Right forelimb (tissue), 1 donor: ENCODE measurements at places on chromosomes 2 and 18.

DNA sequence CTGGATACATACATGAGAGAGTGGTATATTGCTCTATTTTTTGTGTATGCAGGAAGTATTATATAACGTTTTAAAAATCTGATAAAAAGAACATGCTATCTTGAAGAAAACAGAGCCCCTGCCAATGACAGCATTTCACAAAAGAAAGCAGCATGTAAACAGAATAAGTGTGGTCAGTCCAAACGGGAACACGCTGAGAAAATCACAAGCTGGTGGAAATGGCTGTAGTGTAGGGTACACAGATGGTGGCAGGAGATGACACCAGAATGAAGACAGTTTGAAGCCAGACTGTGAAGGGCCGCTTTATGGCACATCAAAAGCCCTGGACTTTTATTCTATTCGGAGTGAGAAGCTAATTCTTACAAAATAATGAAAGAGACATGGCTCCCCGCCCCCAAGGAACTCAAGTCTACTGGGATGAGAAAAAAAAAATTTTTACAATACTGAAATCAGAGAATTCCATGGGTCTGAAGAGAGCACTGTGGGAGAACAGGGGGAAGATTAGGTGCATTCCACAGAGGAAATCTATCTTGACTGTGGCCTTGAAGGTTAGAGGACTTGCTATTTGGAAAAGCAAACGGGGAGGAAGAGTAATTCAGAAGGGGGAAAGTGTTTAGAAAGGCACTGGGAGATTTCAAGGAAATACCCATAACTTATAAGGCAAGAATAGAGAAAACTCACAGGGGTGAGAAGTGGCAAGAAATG lies 217.7 kb upstream of the SMAD7 start:
- no peak for DNase-seq

- no peak for DNase-seq
These were observed 75.7 kb downstream of the LTBP1 start for GRCh38 chr2:33022395-33022985.

GRCh38 chr2:237290261-237290660 lies 123.7 kb downstream of the COL6A3 start:
- peak; percentile 77 for DNase-seq

DNA sequence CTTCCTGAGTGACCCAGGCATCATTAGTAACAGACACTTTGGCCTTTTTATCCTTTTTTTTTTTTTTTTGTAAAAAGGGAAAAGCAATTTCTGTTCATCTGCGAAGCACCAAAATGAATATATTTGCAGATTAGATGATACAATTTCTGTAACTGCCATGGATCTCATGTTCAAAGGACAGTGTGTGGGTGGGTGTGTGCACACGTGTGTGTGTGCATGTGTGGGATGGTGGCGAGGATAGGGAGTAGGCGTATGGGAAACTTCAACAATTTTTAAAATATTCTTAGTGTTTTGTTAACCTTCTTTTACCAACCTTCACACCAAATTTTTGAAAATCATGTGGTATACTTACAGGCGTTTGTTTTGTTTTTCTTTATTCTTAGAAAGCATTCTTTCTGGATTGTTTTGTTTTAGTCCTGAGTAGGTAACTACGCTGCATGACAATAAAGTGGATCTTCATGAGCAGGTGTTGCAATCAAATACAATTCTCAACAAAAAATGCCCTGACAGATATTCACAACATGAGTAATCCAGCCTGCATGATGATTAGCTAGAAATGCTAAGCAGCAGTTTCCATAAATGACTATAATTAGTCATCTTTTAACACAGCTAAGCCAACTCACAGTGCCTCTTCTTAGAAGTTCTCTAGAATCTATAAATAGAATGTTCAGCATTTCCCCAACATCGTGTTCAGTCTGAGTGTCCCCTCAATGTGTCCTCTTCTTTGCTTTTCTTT lies 53.5 kb upstream of the RMDN2 start:
- no peak for DNase-seq

DNA sequence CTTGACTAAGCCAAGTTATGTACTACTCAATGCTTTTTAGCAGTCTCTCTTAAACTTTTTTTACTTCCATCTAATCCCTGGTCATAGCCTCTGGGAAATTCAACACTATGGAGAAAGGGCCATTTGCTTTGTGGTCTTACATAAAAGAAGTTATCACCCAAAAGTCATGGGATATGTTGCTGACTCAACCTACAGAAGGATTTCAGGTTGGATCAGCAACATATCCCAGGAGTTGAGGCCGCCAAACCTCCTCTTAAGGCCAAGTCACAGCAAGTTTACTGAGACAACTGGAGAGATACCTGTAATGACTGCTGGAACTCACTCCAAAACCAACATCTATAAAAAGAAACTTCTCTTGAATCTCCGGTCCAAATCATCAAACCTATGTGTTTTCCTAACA lies 141.1 kb downstream of the IRS1 start:
- DNase-seq, result no peak

GRCh38 chr2:226869371-226869770 lies 33.5 kb downstream of the RHBDD1 start:
- DNase-seq, result no peak

- no peak for DNase-seq
These were observed 1102.1 kb upstream of the KLHL29 start for GRCh38 chr2:22282916-22283315.

GRCh38 chr2:107809835-107810234 lies 16.9 kb upstream of the RGPD4 start:
- DNase-seq, result no peak

DNA sequence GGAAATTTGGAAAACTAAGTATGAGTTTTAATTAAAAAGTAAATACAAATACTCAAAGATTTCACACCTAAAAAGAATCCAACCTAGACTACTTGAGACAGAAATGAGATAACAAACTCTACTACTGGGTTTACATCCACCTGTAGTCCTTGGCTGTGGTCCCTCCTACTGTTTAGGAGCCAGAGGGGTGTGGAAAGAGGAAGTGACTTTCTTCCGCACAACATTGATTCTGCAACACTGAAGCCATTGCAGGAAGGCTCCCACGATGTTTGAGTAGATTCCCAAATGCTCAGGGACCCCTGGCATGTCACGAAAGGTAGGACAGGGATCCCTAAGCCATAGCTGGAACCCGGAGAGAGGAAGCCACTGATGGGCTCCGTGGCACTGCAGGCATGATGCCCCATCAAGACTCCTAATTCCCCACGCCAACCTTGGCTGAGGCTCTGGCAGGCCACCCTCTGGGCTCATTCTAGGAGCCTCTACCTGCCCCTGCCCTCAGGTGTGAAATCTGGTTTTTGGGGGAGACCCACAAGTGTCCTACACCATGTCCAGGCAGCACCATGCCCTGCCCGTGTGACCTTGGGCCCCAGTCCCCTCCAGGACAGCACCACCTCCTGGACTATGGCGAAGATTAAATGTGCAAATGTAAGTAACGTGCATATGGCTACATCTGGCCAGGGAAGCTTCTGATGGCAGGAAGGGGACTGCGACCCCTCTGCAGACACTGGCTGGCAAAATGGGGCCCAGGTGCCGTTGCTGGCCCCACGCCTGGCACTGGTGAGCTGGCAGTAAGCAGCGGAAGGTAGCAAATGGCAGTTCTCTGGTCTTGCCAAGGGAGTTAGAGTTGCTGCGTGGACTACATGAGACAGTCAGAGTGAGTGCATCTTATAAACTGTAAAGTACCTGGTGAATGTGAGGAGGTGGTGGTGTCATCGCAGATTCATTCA lies 38.2 kb upstream of the MAL start:
- DNase-seq, result no peak

GRCh38 chr18:63850020-63850419 lies 37.5 kb upstream of the SERPINB2 start:
- DNase-seq, result no peak

DNA sequence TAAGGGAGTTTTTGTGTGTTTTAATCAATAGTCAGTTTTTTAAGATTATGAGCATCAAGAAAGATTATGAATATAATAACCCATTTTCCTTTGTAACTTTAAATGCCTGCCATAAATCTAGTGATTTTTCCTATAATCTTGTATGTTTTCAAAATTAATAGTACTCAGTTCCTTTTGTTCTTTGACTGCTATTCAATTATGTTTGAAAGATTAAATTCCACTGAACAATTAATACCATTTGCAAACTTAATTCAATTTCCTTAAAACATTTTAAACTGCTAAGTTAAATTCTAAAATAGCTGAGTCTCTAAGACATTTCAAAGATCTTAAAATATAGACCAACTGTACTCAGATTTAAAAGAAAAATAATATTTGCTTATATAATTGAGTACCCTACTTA lies 1173.9 kb upstream of the TMEFF2 start:
- no peak for DNase-seq

- no peak for DNase-seq
These were observed 118.2 kb downstream of the ZNF521 start for GRCh38 chr18:25233528-25234321.

GRCh38 chr18:58403799-58404455 lies 225.0 kb downstream of the ALPK2 start:
- no peak for DNase-seq

- no peak for DNase-seq
These were observed 4.1 kb upstream of the TMEM18 start for GRCh38 chr2:681312-681711.

DNA sequence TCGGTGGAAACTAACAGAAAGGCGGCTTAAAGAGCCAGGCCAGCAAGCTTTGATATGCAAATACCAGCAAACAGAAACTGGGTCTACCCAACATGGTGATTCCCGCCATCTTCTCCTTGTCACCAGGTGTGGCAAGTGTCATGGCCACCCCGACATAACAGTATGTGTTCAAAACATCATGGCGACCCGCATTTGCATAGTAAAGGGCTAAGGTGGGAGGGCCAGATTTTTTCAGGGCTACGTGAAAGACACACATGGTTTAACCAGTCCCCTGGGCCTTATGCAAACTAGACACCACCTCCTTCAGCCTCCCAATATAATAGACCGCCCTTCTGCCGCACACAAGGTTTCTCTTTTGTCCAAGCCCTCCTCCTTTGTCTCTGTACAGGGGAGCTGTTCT lies 260.4 kb downstream of the METTL4 start:
- no peak for DNase-seq
